ENCODE measurements at places on chromosomes 4 and X. TPM values are rescaled to one million over a fixed set of nuclear protein-coding genes. Genes with fewer than 3 reads are reported as not detected.

The ATP2B3 gene
- polyA plus RNA-seq = 0.03 TPM

The UGT2B17 gene
- not detected for polyA plus RNA-seq

The SPON2 gene
- polyA plus RNA-seq = 177 TPM

The FAT4 gene
- 7.2 TPM for polyA plus RNA-seq

The SULT1B1 gene
- 0.05 TPM for polyA plus RNA-seq

The FAM236D gene
- polyA plus RNA-seq = not detected

The MAGEA11 gene
- not detected for polyA plus RNA-seq

The REELD1 gene
- not detected for polyA plus RNA-seq
